Esophagus mucosa (tissue), 1 donor: ENCODE measurements at places on chromosomes 16 and 17. TPM values are rescaled to one million over a fixed set of nuclear protein-coding genes. Genes with fewer than 3 reads are reported as not detected.

The FBXO39 gene
- total RNA-seq: 0.68 TPM

The ABCC12 gene
- not detected for total RNA-seq

The CMTR2 gene
- 18.7 TPM for total RNA-seq

The PRSS53 gene
- 0.48 TPM for total RNA-seq

The FOXF1 gene
- total RNA-seq: 0.68 TPM

GRCh38 chr16:3235856-3236669 lies 1.1 kb upstream of the ZNF200 start:
- ATAC-seq: no peak

DNA sequence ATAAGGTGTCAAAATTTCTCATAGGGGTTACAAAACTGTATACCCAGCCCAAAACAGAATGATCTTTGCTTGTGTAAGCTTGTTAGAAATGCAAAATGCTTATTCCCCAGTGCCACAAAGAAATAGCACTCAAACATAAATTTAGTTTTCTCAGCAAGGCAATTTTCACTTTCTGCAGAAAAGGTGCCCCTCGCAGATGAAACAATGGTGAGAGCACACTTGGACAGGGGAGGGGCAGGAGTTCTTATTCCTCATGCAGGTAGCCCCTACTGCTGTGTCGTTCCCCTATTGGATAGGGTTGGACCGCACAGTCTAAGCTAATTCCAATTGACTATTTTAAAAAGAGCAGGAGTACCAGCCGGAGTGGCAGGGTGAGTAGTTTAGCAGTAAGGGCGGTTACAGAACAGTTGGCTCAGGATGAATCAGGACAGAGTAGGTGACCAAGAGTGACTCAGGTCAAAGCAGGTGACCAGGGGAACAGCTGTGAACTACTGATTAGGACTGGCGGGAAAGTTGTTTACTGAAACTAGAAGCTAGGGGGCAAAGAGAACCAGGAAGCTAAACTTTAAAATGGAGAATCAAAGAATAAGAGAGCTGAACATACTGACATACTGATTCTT lies 5.5 kb upstream of the LDHD start:
- ATAC-seq: no peak

GRCh38 chr17:81426393-81427172 lies 31.3 kb downstream of the BAHCC1 start:
- no peak for ATAC-seq

DNA sequence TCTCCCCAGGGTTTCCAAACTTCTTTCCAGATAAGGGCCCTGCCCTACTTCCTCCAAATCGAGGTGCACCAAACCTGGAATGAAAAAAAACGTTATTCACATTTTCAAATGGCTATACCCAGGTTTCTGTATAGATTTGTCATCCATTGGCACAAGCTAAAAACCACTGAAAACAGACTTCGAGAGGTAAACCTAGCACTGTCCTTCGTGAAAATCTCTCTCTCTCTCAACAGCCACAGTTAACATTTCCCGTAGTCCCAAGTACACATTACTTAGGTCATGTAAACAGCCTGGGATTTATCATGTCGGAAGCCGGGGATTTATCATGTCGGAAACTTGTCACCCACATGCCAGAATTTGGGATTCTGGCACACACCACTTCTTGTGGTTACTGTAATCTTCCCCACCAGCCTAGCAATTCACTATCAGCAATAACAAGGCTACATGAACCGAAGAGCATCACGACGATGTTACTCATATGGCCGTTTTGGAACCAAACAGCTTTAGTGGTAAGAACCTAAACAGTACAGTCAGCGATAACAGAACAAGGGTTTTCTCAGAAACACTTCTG lies 1.2 kb downstream of the DDX5 start:
- ATAC-seq: no peak

- ATAC-seq: no peak
Measured at GRCh38 chr16:84959784-84960417, 51.4 kb downstream of the ZDHHC7 start.

DNA sequence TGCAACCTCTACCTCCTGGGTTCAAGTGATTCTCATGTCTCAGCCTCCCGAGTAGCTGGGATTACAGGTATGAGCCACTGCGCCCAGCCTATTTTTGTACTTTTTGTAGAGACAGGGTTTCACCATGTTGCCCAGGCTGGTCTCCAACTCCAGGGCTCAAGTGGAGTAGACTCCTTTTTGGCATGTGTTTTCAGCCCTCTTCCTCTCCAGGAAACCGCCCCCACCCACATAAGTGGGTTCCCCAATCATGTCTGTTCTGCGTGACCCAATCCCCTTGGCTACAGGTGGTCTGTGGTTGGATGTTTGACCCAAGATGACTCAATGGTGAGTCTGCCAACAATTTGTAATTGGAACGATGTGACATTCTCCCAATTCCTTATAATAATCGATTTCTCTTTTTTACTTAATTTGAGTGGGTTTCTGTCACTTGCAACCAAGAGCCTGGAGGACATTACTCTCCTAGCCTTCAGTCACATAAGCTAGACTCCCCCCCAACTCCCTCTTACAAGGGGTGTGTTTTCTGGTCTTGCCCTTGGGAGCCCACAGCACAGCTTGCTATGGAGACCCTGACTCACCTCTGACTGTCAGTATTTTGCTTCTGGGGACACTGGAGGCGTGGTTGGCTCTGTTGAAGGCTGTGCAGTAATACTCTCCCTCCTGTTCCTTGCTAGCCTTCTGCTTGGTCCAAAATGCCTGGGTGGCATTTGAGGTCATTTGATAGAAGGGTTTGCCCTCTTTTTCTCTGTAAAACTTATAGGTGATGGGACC lies 34.9 kb downstream of the PECAM1 start:
- ATAC-seq: no peak

DNA sequence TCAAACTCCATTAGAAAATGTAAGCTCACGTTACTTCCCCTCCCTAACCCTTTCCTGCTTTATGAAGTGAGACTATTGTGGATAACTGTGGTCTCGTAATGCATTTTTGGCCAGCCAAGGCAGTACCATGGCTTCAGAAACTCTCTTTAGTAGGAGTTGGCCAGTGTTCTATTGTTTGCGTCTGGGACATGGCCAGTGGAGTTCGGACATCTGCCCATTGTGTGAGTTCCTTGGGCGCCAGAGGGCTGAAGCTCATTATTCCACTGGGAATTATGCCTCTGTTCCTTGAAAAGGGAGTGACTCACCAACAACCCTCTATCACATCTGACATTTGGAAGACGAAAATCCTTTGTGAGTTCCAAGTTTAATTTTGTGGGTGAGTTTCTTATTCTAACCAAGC lies 319.5 kb upstream of the SOX9 start:
- no peak for ATAC-seq
